ENCODE measurements at places on chromosomes 7 and 10.

GRCh38 chr10:48490946-48491345, 113.9 kb downstream of the ARHGAP22 start:
- DNase-seq = no peak

DNA sequence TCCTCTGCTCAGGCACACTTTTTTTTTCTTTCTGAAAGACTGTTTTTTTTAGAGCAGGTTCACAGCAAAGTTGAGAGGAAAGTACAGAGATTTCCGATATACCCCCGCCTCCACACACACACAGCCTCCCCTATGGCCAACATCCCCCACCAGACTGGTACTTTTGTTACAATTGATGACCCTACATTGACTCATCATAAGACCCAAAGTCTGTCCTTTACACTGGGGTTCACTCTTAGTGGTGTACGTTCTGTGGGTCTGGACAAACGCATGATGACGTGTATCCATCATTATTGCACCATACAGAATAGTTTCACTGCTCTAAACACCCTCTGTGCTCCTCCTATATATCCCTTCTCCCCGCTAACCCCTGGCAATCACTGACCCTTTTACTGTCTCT, 107.7 kb downstream of the RBM20 start:
- DNase-seq = no peak

- no peak for DNase-seq
Measured at GRCh38 chr10:21203473-21204107, 306.5 kb upstream of the NEBL start.

GRCh38 chr7:15954671-15955354, 268.3 kb upstream of the MEOX2 start:
- no peak for DNase-seq

DNA sequence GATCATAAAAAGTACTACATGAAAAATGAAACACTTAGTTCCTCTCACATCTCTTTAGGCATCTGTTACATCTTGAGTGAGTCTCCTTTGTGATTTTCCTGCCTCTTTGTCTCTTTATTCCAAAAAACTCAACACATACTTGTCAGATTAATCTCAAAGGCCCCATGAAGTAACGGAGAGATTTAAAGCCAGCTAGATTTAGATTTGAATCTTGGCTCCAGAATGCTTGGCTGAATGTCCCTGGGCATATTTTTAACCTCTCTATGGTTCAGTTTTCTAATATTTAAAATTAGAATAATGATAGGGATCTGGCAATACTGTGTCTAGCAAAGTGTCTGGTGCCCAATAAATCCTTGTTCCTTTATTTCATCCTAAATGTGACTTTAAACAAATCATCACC, 140.0 kb downstream of the DGKB start:
- DNase-seq = no peak

DNA sequence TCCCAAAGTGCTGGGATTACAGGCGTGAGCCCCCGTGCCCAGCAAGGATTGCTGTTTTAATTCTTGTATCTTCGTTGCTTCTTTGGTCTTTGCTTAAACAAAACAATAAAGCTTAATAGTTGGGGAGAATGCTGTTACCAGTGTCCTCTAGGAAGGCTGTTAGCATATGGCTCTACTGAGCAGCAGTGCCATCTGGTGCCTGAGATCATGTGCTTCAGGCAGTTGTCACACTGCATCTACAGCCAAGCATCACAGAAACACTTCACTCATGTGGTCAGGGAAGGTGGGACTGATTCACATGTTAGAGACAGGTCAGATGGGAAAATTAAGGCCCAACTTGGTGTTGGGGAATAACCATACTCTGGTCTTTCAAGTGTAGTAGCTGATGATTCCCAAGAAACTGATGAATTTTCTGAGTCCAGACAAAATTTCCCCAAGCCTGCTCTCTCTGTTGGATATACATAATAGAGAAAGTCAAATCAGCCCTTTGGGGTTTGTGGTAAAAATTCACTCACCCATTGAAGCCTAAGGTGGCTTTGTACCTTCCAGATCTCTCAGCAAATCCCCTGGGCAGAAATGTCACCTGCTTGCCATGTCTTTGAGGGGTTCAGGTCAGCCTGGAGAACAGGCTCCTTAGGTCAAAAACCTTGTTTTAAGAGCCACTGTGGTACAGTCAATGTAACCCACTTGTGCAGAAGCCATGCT, 28.4 kb downstream of the UBE2D4 start:
- no peak for DNase-seq

- no peak for DNase-seq
Measured at GRCh38 chr10:30013757-30014156, 45.6 kb downstream of the JCAD start.
